SJSA1 (cell line): ENCODE measurements at places on chromosomes 1 and 21. TPM values are rescaled to one million over a fixed set of nuclear protein-coding genes. Genes with fewer than 3 reads are reported as not detected.
A peak's percentile ranks its signal among the peaks of the same experiment; 100 is the strongest.

- no peak for DNase-seq
Observed at GRCh38 chr1:184330875-184331274, 56.0 kb upstream of the C1orf21 start.

GRCh38 chr1:2133039-2133878, 61.3 kb downstream of the FAAP20 start:
- peak; percentile 96 for DNase-seq

Gene KPNA6
- total RNA-seq = 45.4 and 54.4 TPM in 2 replicates

DNA sequence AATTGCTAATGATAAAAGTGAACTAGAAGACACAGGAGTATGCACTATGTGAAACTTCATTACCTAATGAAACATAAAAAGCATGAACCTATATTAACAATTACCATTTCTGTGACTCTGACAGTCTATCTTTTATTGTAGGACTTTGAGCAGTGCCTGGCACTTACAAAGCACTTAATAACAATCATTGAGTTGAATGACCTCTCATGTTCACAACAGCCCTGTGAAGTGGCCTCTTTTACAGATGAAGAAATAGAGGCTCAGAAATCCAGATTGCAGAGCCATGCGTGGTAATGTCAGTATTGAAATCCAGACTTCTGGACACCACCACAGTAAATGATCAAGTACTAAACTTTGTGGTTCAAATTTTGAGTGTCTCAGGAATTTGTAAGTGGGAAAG, 326.4 kb downstream of the NTNG1 start:
- DNase-seq = no peak

DNA sequence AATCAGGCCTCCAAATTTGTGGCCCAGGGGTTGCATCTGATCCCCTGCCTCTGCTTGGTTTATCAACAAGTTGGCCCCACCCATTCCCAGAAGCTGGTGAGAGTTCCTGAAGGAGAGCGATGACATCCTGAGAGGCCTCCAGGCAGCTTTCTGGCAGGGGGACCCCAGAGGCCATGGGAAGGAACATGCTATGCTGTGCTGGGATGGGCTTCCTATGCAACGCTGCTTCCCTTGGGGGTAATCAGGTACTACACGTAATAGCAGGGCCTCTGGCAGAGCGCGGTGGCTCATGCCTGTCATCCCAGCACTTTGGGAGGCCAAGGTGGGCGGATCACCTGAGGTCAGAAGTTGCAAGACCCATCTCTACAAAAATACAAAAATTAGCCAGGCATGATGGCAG, 8.4 kb upstream of the MTF1 start:
- DNase-seq = no peak

Gene CD52
- not detected in 2 replicates for total RNA-seq

DNA sequence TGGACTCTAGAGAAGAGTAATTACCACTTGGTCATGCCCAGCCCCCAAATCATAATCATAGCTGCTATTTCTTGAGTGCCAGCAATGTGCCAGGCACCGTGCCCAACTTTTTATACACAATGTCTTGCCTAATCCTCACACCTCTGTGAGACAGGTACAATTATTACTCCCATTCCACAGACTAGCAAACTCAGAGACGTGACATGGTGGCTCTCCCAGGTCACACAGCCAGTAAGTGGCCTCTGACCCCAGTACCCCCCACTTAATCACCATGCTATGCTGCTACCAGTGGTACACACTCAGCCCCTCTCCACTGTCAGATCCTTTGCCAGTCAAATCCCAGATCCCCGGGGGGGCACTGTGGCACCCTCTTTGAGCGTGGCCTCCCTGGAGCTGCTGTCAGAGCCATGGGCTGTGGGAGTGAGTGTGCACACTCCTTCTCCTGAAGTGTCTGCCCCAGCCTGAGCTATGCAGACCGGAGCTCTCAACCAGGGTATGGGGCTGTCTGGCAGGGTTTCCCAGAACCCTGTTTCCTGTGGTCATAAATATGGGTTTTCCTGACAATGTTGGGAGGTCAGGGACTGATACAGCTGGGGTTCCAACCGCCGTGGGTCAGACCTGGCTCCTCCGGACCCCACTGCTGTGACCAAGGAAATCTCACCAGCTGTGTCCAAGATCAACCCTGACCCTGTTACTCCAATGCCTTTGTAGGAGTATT, 51.8 kb downstream of the LACTBL1 start:
- DNase-seq = no peak

DNA sequence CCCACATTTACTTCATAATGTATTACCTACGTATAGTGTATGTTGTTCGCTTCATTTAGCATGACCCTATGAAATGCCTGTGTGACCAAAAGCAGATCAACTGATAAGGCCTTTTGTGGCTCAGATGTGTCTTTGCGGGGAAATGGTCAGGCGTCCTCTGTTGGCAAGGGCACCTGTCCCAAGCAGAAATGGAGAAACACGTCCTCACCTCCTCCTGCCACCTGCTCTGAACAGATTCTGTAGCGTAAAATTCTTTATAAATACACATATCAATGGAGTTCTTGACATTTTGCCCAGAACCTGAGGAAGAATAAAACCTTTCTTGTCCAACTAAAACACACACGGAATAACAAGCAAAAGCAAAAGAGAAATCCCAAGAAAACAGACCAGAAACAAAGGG, 417.9 kb downstream of the KIF26B start:
- no peak for DNase-seq

Gene IQGAP3
- 38.3 and 64.1 TPM in 2 replicates for total RNA-seq

DNA sequence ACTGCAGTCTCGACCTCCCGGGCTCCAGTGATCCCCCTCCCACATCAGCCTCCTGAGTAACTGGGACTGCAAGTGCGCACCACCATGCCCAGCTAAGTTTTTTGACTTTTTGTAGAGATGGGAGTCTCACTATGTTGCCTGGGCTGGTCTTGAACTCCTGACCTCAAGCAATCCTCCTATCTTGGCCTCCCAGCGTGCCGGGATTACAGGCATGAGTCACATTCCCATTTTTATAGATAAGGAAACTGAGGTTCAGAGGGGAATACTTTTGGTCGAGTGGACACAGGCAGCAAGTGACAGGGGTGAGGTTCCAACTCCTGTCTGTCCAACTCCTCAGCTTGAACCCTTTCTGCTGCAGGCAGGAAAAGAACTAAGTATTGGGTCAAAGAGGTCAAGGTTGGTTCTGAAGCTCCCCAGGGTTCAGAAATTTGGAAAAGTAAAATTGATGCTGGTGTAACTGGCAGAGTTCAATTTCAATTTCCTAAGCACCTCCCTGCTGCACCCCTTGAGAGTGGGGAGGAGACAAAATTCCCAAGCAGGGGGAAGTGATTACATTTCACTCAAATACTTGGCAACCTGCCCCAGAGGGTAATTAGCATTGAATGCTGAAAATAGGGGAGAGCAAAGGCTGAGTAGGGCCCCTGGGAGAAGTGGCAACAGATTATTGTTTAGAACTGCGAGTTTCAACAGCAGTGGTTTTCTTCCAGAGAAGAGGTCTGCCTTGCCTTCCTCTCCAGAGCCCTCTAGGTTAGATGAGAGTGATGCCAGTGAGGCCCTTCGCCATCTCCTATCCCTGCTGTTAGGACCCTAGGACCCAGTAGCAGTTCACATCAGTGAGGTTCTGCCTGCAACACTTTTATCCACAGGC, 17.5 kb upstream of the ALPL start:
- peak; percentile 78 for DNase-seq
